ENCODE measurements at places on chromosomes 2 and 18.

DNA sequence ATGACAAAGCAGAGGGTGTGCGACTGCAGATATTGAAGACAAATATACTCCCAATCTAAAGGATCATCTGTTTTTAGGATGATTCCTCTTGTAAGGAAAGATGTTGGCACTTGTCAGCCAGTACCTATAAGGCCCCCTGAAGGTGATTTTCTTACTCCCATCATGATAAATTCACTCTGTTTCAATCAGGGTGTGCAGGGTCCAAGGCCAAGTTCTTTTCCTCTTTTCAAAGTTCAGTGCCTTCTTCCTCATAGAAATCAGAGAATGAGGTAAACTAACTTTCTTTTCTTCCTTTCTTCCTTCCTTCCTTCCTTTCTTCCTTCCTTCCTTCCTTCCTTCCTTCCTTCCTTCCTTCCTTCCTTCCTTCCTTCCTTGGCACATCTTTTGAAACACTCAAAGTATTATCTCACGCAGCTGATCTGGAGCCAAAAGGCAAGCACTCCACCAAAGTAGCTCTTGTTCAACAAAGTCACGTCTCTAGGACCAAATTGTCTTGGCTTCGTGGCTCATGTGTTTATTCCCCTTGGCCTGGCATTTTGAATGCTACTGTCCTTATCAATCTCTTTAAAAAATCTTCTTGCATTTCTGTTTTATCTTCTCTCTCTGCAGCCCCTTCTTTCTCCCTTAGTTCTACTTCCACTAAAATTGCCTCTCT, 87.7 kb downstream of the DCC start:
- no peak for DNase-seq

- no peak for DNase-seq
Measured at GRCh38 chr18:75267643-75268363, 57.2 kb downstream of the TSHZ1 start.

- no peak for DNase-seq
Measured at GRCh38 chr18:79921984-79922965, 29.2 kb downstream of the SLC66A2 start.

DNA sequence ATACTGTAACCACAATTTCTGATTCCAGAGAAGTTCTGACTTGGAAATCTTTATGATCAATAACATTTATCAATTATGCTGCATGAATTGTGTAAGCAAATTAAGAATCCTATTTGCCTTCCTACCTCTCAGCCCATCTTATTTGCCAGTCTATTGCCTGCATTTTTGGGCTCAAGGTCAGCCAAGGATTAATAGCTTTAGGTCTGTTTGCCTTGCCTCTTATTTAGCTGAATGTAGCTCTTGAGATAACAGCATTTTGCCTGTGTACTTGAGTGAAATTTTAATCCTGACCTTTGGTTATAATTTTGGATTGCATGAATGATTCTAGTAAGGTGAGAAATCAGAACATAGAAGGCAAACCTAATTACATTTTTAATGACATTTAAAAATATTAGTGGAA, 51.2 kb downstream of the MYO3B start:
- DNase-seq = no peak

DNA sequence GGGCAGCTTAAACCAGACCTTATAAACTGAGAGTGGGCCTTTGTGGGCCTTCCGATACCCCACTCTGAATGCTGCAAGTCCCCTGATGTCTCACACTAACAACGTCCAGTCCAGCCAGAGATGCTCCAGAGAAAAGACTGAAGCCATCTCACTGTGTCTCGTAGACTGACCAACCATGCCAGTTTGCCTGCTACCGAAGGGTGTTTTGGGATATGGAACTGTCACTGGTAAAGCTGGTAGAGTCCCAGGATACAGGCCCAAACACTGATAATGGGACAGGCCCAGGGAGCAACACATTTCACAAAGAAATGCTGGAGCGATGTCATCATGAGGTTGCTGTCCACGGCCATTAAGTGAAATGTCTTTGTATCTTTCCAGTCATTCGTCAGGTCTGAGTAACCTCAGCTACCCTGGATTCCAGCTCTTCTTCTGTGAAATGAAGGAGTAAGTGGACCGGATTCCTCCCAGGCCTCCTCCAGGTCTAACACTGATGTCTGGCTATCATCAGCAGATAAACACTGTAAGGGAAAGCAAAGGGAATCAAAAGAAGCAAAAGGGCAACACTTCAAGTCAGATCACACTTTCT, 81.6 kb downstream of the SLC5A7 start:
- no peak for DNase-seq

DNA sequence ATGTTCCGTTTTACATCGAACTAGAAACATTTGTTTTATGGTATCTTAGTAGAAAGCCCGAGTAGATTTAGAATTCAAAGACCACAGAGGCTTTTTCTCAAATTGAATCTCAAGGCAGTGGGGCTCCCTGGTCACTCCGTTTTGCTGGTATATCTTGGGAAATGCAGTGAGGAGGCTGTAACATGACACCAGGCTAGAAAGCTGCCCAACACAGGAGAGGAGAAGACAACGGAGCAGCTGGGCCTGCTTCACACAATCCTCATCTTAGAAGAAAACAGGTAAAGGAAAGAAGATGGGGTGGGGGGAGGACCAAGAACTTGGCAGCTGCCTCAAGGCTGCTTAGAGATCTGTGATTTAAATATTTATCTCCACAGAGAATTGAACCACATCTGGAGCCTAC, 38.3 kb upstream of the EPB41L3 start:
- DNase-seq = no peak

- DNase-seq = no peak
Measured at GRCh38 chr2:196949116-196949515, 22.6 kb upstream of the PGAP1 start.

DNA sequence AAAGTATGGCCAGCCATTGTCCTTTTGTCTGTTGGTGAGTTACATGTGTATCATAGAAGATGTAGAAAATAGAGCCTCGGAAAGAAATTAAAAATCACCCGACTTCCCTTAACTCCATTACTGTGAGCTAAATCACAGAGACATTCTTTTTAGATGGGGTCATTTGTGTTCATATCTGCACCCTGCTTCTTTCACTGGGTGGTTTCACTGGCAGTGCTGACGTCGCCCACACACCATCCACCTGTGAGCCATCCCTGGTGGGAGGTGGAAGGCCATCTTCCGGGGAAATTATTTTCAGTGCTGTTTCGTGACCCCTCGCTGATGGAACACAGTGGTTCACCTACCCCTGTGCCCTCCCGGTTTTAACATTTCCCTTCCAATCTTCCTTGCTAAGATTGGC, 21.2 kb downstream of the SH3BP4 start:
- no peak for DNase-seq

All from activated CD4-positive, alpha-beta T cell treated with anti-CD3 and anti-CD28 coated beads, Interleukin-2, amount 50 U/mL, for 24 hours (primary cell).